ENCODE measurements at places on chromosomes 2 and 18.
A peak's percentile ranks its signal among the peaks of the same experiment; 100 is the strongest.

- no peak for DNase-seq
Measured at GRCh38 chr18:47936952-47937351, 6.5 kb upstream of the SMAD2 start.

- no peak for DNase-seq
Measured at GRCh38 chr18:63264871-63265270, 54.7 kb downstream of the BCL2 start.

GRCh38 chr2:145032791-145033190, 512.9 kb upstream of the ZEB2 start:
- DNase-seq: no peak

GRCh38 chr2:159183346-159183745, 103.2 kb downstream of the WDSUB1 start:
- no peak for DNase-seq

DNA sequence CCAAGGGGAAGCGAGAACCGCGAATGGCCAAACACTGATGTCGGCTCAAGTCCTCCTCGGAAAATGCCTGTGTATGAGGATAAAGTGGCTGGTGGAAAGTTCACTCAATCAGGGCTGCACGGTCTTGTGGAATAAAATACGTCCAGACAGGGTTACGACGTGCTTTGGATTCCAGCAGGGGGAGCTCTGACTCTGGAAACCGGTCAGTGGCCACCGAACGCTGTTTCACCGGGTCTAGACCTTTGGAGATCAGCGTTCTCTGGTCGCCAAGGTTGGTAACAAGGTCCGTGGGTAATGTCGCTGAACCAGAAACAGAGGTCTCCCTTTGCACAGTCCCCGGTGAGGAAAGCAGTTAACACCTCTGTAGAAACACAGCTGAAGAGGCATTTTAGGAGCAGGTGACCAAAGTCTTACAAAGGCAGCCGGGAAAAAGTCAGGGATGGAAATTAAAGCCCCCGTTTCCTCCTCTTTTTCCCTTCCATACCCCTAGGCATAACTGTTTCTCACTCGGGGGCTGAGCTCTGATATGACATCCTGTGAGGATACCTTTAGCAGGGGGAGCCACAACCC, 47.8 kb downstream of the CDCA7 start:
- peak; percentile 53 for DNase-seq

GRCh38 chr2:97932975-97933662, 62.6 kb downstream of the TMEM131 start:
- no peak for DNase-seq

DNA sequence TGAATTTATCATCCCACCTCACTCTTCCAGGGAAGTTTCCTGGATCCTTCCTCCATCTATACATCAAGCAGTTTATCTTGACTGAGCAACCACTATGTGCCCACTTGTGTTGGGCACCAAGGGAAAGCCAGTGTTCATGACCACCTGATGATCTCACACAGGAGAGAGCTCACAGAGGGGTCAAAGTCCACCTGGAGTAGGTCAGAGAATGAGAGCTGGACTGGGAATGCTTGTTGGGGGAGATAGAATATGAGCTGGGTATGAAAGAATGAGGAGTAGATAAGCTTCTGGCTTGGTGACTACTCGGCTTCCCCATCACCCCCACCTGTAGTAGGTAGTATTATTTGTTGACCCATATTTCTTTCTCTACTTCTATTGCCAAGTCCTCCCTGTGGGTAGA, 72.2 kb upstream of the CYRIA start:
- DNase-seq: no peak

DNA sequence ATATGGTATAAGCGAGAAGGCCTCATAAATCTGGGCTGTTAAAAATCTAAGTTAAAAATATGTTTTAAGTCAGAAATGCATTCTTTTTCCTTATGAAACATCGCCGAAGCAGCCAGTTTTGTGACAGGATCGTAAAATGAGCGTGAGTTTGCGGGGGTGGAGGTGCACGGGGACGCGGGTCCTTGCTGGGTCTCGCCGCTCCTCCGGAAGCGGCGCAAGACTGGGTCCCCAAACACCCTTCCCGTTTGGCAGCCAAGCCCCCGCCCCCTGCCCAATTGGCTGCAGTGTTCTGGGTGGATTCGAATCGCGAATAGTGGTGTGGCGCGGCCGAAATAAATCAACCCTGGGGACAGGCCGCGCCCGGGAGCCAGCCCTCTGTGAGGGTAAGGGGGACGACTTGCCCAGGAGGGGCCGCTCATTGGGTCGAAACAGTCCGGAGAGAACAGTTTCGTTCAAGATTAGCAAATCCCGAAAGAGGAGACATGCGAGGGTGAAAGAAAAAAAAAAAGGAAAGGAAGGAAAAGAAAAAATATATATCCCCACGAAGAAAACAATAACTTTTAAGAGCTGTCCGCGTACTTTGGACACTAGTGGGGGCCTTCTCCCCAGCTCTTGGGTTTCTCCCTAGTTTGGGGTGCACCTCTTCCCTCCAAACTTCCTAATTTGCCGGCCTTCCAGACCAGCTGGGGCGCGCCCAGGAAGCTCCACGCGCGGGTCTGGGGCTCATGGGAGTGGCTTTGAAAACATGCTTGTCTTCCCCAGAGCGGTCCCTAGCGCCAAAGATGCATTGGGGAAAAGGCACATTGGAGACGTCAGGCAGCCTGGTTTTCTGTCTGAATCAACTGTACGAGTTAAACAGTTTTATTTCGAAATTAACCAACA, 3.1 kb upstream of the GATA6 start:
- no peak for DNase-seq

DNA sequence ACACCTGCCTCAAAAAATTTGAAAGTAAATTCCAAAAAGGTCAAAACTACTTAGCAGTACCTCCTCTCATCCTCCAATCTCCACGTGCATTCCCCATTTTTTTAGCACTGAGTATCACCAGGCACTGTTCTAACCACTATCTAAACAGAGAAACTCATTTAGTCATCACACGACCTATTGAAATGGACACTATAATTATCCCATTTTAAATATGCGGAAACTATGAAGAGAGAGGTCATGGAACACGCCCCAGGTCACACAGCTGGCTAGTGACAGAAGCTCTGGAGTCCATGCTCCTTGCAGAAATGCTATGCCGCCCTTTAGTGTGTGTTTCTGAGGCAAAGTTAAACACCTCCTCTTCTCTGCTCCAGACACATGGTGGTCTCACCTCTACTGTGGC, 99.5 kb downstream of the CABYR start:
- DNase-seq: no peak

DNA sequence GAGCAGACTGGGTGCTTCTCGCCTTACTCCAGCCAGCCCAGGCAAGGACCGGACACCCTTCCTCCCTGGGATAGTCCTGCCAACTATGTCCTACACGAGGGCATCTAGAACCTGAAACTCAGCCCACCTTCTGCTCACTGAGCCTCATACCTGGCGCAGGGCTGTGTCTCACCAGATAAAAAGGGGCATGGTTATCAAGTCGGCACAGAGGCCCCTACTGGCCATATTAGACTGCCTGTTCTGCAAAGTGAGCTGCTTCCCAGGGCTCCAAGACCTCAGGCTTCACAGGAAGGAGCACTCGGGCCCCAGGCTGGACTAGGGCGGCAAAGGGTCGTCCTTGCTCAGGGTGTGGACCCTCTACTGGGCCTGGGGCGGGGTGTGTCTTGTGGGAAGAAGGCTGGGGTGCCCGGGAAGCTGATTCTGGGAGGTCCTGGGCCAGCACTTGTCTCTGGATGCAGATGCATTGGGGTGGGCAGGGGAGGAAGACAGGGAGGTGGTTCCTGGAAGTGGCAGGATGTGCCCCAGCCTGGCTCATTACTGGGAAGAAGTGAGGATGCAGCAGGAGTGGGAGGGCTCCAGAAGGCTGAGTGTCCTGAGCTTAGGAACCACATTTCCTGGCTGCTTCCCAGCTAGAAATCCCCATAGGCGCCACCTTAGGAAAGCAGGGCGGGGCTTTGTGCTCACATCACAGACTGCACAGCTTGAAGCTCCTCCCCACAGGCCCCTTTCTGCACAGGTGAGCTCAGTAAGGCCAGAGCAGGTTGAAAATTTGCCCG, 19.6 kb downstream of the EHD3 start:
- no peak for DNase-seq

DNA sequence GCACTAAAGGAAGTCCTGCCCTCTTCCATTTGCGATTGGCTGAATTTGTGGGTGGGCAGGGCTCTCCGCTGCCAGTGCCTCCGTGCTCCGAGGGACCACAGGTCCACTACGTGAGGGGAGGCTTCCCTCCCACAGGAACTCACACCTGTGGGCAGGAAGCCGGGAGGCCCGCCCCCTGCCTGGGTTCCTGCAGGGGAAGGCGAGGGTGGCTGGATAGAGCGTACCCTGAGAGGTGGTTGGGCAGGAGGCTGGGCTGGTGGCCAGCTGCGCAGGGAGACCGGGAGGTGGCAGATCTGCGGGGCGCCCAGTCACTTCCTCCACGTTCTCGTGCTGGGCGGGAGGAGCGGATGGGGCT, 47.0 kb upstream of the PTH2R start:
- DNase-seq: no peak

DNA sequence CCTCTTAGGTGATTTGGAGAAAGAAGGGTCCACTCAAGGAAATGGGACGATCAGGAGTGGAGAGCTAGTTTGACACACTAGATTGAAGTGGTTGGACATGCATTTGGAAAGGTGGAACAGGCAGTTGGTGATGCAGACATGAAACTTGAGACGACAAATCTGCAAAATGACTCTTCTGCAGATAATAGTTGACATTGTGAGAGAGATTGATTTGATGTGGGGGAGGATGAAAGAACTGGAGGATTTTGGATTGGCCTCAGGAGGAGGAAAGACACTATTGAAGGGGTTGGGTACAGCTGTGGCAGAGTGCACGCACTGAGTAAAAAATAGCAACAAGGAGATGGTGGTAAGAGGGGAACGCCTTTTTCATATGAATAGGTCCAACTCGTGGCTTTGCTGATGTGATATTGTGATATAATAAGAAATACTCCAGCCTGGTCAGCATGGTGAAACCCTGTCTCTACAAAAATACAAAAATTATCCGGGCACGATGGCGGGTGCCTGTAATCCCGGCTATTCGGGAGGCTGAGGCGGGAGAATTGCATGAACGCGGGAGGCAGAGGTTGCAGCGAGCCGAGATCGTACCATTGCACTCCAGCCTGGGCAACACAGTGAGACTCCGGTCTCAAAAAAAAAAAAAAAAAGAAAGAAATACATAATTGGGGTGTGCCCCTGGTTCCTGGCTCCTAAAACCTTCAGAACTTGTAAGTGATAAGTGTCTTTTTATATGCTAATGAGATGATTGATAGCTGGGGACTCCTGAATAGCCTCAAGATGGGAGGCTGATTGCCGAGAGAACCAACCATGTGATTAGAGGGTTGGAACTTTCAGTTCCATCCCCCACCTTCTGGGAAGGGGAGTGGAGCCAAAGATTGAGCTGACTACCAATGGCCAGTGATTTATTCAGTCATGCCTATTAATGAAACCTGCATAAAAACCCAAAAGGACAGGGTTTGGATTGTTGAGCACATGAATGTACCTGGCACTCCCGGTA, 9.7 kb downstream of the TTLL4 start:
- no peak for DNase-seq

DNA sequence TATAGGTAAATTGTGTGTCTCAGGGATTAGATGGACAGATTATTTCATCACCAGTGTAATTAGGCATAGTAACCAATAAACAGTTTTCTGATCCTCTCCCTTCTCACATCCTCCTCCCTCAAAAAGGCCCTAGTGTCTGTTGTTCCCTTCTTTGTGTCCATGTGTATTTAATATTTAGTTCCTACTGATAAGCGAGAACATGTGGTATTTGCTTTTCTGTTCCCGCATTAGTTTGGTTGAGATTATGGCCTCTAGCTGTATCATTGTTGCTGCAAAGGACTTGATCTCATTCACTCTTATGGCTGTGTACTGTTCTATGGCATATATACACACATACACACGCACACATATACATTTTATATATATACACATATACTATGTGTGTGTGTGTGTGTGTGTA, 866.2 kb downstream of the CCDC85A start:
- DNase-seq: no peak

DNA sequence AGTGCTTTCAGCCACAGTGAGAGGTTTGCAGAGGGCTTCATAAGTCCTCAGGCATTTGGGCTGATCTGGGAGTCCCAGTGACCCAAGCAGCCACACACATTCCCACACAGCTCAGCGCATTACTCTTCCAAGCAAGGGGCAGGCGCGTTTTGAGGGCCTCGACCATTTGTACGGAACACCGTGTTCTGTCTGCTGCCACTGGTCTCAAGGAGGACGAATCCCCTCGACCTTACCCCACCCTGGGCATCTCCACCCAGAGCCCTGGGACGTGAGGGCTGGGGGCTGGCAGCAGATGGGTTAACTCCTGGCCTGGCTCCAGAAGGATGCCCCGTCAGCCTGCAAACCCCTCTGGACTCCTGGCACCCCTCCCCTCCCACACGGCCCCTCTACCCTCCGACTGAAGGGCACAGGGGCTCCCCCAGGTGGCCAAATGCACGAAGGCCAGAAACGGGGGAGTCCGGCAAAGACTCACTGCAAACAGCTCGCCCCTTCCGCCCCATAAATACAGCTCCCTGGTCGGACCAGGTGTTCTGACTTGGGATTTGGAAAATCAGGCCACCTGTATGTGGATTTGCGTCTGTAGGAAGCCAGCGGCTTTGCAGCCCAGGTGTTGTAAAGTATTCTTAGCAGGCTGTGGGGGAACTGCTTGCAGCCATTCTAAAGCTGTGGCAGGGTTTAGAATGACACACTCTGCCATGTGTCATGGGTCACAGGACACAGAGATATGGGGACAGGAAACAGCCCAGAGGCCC, 33.6 kb upstream of the PTMA start:
- DNase-seq: peak; percentile 45

- peak; percentile 78 for DNase-seq
Measured at GRCh38 chr2:202238234-202239197, at the start of gene SUMO1. Gene SUMO1 (minus strand): TSS chr2:202238597. CDS start chr2:202238451, 146 bp downstream.

DNA sequence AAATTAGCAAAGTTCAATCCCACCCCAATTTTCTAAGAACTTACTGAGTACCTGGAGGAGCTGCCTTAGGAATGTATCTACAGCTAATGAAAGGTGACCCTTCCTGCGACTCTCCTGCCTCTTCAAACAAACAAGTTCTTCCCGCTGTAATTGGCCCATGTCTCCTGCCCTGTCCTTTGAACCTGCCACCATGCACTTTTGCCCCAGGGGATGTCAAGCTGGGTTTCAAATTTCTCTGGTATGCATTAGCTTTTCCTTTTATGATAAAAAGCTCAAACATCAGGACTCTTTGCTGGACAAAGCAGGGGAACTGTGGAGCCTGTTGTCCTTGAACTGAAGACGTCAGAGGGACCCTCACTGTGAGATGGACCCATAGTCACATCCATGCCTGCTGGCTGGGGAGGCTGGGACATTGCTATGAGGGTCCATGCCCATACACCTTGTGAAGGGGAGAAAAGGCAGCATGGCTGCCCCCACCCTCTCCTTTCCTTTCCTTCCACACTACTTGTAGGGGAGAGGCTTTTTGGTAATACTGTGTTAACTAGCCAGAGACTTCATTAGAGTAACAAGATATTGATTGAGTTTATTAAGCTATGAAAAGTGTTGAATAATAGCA, 210.7 kb upstream of the COPS8 start:
- no peak for DNase-seq

GRCh38 chr2:236774171-236774570, 204.5 kb downstream of the ACKR3 start:
- no peak for DNase-seq
